ENCODE measurements at places on chromosomes 7 and 10.

DNA sequence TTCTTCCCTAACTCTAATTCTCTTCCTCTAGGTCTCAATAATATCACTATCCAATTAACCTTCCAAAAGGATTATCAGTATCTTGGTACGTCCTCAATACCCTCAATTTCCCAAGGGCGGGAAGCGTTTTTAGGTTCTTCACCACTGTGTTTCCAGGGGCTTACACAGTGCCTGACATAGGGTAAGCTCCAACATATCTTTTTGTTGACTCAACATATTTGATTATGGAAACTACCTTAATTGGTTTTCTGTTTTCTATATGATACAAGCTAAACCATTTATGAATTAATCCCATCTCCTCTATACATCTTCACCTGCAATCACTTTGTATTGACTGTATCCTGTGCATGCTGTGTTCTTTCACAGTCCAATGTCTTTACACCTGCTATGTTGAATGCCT is 987.3 kb downstream of the GRID1 start:
- DNase-seq = no peak

- DNase-seq = peak; percentile 82
Observed at GRCh38 chr10:35643151-35644049, 1.3 kb upstream of the FZD8 start.

- DNase-seq = no peak
Observed at GRCh38 chr7:148447221-148447849, 143.2 kb upstream of the C7orf33 start.

DNA sequence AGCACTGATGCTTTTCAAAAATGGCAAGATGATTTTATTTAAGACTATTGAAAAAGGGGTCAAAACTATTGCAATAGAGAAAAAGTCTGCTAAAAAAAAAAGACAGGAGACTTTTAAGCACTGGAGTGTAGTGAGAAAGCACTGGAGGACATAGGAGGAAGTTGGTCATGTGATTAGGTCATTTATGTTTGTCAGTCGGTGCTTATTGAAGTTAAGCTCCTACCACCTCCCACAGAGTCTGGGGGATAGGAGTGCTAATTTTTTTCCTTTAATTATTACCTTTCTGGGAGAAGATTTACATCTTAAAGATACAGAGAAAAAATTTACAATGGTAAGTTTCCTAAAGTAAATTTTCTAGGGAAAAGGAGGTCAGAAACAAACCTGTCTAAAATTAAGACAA is 80.2 kb upstream of the TMEM229A start:
- DNase-seq = no peak

DNA sequence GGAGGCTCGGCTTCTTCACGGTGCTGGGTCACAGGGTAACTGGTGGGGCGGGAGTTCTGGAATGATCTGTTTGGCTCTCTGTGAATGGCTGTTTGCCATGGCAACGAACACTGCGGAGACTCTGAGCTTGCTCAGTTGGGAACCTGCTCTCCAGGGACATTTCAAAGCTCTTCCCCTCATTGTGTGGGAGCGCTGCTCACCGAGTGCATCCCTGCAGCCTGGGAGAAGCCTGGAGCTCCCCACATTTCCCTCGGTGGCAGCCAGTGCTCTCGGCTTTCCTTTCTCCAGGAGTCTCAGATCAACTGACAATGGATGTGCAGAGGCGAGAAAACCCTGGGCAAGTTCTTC is 57.6 kb upstream of the CACUL1 start:
- DNase-seq = no peak

GRCh38 chr10:66723608-66724400 is 202.0 kb upstream of the LRRTM3 start:
- DNase-seq = no peak

DNA sequence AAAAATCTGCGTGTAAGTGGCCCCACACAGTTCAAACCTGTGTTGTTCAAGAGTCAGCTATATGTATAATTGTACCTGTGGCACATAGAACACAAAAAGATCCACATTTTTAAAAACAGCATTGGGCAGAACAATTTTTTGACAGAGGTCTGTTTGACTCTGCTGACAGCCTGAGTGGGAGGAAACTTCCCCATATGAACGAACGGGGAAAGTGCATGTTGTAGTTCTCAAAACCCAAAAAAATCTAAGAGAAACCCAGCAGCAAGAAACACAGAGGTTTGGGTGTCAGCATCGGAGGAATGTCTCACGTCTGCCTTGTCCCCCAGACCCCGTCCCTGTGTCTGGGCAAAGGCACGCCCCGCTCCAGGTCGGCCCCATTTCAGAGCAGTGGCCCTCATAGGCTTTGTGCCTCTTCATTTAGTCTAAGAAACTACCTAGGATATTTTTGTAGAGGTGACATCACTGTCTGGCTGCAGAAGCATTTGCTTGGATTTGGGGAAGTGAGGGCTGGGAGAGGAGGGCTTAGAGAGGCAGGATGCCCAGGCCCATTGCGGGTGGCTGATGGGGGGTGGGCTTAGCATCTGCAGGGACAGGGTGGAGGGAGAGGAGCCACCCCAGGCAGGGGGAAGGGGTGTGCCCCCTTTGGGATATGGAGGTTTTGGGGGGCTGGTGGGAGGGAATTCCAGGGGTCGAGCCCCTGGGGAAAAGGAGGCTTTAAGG is 11.0 kb downstream of the CUX1 start:
- DNase-seq = no peak

GRCh38 chr10:18219146-18219545 is 78.9 kb downstream of the CACNB2 start:
- DNase-seq = no peak

- DNase-seq = no peak
Observed at GRCh38 chr10:48772059-48772458, 87.4 kb downstream of the WDFY4 start.

All from COR-L47 (cell line).